Right renal pelvis (tissue), 4 donors: ENCODE measurements at places on chromosomes 16 and 17.

DNA sequence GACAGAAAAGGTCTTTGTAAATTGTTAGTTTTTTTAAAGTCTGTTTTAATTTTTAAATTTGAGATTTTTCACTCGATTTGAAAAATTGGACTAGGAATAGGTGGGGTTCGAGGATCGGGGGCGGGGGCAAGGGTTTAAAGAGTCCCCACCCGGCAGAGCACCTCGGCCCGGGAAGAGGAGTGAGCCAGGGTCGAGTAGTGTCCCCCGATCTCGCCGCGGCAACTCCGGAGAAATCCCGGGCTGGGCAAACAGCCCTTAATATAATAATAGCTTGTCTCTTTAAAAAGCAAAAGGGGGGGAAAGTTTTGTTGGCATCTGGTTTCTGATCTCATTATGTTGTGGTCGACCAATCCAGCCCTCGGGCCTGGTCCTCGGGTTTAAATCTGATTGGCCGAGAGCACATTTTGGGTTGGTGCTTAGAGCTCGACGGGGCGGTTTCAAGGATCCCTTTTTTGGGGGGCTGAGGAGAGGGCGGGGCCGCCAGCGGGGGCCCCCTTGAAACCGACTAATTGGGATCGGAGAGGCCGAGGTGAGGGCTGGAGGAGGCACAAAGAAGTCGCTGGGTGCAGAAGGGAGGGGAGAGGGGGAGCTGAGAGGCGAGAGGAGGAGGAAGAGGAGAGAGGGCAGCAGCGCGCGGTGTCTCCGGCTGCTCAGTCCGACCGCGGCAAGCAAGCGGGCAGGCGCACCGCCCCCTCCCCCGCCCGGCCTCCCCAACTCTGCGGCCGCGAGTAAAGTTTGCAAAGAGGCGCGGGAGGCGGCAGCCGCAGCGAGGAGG lies at the start of gene FZD2:
TSS of gene FZD2 (plus strand) at position 653 of the 775 bp plus-strand sequence. CDS start 205 bp downstream, outside the sequence.
- DNase-seq: peak; percentile 97

DNA sequence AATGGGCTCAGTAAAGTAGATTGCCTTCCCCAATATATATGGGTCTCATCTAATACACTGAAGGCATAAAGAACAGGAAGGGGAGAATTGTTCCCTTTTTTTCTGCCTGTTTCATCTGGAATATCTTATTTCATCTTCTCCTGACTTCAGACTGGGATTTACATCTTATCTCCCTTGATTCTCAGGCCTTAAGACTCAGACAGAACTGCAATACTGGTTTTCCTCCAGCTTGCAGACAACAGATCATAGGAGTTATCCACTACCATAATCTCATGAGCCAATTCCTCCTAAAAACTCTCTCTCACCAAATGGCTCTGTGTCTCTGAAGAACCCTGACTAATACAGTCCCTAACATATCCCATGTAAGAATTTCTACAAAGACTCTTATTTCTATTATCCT lies 390.7 kb downstream of the CDH8 start:
- DNase-seq: no peak

GRCh38 chr17:18117982-18118975 lies 9.7 kb downstream of the MYO15A start:
- no peak for DNase-seq

DNA sequence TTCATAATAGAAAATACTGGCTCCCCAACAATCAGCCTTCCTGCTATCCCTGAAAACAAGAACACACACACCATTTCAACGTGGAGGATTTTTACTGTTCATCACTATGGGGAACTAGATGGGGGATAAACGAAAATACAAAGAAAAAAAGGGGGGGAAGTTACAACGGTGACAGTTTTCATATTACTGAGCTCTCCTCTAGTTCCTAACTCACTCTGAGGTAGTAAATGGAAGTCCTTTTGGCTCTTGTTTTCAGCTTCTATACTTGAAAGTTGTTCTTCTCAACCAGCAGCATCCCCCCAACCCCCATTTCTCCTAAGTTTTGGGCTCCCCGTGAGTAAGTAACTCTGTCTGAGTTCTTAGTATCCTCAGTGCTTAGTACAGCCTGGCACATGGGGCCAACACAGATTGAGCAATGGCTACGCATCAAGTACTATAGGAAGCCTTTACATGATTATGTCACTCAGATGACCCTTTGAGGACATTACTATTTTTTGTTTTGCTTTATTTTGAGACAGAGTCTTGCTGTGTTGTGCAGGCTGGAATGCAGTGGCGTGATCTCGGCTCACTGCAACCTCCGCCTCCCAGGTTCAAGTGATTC lies 4.2 kb upstream of the CORO7 start:
- no peak for DNase-seq

- DNase-seq: no peak
Measured at GRCh38 chr16:66369055-66369592, 2.6 kb downstream of the CDH5 start.

DNA sequence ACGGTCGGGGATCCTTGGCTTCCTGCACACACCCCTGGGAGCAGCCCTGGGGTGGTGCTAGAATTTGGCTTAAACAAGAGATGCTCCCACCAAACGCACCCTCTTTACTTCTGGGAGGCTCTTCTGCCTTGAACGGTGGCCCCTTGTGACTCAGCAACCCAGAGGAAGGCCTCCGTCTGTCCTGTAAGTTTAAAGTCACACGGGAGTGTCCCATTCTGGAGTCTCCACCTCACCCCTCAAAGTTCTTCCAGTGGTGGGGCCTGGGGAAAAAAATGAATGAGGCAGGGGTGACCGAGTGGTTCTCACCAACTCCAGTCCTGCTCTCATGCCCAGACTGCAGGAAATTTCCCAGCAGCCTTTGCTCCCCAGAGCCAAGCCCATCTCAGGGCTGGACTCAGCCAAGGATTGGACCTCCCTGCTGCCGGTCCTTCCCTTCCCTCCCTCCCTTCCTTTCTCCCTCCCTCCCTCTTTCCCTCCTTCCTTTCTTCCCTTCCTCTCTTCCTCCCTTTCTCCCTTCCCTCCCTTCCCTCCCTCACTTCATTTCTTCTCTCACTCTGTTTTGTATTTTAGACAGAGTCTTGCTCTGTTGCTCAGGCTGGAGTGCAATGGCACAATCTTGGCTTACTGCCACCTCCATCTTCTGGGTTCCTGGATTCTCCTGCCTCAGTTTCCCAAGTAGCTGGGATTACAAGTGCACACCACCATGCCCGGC lies 11.4 kb downstream of the ITGAD start:
- no peak for DNase-seq

- DNase-seq: no peak
Measured at GRCh38 chr17:45826919-45827588, 17.6 kb upstream of the SPPL2C start.

- DNase-seq: no peak
Measured at GRCh38 chr17:39517224-39517623, 55.9 kb downstream of the CDK12 start.

DNA sequence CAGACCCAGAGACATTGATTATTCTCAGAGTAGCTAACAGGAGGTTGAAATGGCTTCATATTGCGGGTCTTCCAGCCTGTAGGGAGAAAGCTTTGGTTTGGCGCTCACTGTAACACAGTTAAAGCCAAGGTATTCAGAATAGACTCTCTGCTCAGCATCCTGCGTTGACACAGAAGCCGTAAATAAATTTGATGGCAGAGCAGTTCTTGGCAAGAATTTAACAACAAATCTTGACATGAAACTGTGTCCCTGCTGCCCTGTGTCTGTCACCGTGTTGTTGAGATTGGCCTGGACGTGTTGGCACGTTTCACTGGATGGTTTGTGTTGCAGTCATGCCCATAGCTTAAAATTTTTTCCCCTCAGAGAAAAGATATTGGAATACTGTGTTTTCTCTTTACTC lies 359.6 kb downstream of the SNX29 start:
- no peak for DNase-seq

DNA sequence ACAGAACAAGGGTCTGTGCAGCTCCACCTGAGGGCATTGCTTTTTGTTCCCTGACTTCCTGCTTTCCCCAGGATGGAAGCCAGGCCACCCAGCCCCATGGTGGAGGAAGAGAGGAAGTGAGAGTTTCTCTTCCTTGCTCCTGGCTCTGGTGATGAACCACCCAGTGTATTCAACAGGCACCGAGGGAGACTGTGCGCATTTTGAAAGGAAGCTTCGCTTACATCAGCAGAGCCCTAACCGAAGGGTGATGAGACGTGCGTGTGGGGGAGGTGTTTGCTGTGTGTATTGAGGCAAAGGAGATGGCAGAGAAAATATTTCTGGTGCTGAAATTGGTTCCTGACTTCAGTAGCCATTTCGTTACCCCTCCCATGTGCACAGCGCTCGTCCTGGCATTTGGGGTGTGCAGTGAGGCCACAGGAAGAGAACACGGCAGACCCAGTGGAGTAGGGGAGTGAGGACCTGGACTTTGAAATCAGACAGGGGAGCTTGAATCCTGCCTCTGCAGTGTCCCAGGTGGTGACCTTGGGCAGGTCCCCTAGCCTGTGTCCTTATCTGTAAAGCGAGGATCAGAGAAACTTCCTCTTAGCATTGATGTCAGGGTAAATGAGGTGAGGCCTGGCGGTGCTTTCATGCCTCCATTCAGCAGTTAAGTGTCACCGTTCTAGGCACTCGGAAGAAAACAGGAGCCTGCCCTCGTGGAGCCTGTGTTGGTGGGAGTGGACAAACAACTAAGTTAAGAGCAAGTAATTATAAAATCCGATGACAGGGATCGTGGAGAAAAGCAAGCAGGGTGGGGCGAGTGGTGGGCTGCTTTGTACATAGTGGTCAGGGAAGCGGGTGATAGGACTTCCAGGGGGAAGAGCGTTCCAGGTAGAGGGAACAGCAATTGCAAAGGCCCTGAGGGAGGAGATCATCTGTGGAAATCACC lies 7.4 kb downstream of the CMIP start:
- DNase-seq: no peak

DNA sequence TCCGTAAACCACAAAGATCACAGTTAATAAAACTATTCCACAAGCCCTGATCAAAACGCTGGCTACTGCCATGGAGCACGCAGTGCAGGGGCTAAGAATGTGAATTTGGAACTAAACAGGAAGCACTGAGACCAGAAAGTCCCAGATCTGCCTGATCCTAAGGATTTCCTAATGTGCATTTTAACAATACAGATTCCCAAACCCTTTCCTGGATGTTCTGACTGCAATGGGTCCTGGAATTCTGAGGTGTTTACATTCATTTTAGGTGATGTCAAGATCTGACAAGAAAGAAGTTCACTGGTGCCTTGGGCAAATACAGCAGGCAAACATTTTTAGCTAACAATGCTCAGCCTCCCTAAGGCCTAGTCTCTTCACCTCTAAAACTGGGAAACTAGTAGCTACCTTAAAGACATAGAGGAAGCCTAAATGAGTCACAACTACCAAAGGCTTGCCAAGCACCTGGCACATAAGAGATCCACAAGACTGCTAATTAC lies 10.3 kb downstream of the NSMCE1 start:
- DNase-seq: no peak

DNA sequence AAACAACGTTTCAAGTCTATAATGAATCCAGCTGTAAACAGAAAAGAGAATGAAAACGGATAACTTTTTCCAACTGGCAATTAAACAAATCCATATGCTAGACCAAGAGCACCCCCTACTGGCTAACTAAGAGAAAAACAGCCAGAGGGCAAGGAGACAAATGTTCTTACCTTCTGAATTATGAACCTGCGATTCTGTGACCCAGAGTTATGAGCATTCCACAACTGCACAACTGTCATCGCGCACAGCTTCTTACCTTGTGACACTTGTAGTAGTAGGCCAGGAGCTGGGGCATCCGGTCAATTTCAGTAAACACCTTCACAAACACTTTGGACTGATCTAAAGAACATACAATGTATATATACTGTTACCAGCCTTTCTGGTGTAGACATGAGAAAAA lies 18.6 kb downstream of the COG7 start:
- DNase-seq: peak; percentile 65

DNA sequence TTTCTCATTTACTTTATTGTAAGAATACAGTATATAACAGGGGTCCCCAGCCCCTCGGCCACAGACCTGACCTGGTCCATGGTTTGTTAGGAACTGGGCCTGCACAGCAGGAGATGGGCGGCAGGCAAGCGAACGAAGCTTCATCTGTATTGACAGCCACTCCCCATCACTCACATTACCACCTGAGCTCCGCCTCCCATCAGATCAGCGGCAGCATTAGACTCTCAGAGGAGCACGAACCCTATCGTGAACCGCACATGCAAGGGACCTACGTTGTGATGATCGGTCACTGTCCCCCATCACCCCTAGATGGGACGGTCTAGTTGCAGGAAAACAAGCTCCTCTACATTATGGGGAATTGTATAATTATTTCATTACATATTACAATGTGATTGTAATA lies 410.6 kb downstream of the SLC39A11 start:
- DNase-seq: no peak

DNA sequence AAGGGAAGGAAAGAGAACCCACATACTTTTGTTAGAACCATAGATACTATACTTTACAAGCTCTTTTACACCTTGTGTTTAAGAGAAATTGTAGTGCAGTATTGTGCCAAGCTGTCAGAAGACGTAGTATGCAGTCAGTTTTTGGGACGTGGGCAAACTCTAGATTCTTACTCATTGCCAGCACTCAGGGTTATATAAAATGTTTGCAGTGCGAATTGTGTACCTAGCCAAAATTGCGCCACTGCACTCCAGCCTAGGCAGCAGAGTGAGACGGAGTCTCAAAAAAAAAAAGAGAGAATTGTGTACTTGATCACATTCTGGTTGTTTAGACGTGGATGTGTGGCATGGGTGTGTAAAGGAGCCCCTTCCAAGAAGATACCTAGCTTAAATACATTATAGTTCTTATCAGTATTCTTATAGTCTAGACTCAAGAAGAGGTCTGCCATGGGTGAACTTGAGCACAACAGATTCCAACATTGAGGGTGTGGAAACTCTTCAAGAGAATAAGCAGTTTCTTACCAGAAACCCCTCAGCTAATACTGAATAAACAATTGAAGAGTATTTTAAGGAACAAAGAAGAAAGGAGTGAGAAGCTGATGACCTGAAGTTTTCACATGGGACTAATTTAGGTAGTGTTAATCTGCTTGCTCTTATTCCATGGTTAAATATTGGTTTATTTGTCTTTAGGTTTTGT lies 27.4 kb upstream of the MRC2 start:
- DNase-seq: no peak

- no peak for DNase-seq
Measured at GRCh38 chr16:7167626-7168025, 165.0 kb upstream of the RBFOX1 start.

GRCh38 chr16:66652661-66653360 lies 43.7 kb downstream of the CMTM4 start:
- no peak for DNase-seq

GRCh38 chr16:90032674-90033331 lies 13.5 kb upstream of the DBNDD1 start:
- no peak for DNase-seq
